ENCODE measurements at places on chromosomes 1 and 21.

DNA sequence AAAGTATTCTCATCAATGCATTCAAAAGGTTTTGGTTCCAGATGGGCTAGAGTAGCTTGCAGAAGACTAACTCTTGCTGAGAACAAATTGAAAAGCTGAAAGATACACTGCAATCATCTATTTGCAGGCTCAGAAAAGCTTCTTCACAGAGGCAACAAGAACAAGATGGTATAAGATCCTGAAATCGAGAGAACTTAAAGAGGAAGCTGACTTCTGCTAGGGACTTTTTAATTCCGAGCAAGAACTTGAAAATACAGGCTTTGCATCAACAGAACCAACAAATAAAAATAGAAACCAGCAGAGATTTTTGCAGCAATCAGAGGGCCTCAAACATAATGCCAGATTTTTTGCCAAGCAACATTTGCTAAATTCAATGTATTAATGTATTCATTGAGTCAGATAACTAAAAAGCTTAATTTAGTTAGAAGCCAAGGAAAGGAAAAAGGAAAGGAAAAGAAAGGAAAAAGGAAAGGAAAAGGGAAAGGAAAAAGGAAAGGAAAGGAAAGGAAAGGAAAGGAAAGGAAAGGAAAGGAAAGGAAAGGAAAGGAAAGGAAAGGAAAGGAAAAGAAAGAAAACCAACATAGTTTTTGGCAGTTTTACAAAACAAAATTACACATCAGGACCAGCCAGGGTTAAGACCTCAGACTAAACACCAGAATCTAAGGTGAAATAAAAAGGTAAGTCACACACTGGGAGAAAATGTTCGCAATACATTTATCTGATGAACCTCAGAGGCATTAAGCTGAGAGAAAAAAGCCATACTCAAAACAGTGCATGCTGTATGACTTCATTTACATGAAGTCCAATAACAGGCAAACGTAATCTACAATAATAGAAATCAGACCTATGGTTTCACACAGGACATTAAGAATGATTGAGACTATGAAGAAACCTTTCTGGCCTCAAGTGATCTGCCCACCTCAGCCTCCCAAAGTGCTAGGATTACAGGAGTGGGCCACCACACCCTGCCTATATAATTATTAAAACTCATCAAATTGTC is 42.6 kb downstream of the FAF1 start:
- ATAC-seq = no peak
- H3K4me1 ChIP-seq = peaks cover 10% of the 10 kb centered on the region
- H3K27ac ChIP-seq = no peak overlapping the region
- no peaks in the 10 kb centered on the region for H3K27me3 ChIP-seq

DNA sequence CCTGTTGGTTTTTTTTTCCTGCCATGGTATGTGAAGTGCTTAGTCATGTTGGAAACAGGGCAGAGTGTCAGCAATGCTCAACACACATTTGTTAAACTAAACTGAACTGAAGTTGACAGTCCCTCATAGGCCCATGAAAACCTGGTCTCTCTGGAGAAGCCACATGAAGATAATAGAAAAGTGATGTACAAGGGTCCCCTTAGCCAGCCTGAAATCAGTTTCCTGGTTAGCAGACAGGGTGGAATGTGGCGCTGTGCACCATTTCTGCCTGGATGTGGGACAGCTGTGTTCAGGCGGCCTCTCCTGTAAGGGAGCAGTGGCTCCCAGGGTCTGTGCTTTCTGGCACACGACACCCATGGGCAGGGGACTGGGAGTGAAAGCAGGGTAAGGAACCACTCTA is 9.9 kb upstream of the CHI3L1 start:
- H3K4me1 ChIP-seq = no peaks in the 10 kb centered on the region
- H3K36me3 ChIP-seq = no peaks in the 10 kb centered on the region
- no peak overlapping the region for H3K27ac ChIP-seq
- H3K4me3 ChIP-seq = no peak overlapping the region
- ATAC-seq = no peak

GRCh38 chr1:22665752-22666151 is 12.7 kb downstream of the C1QB start:
- no peaks in the 10 kb centered on the region for H3K4me1 ChIP-seq
- ATAC-seq = no peak
- H3K27me3 ChIP-seq = peaks cover 36% of the 10 kb centered on the region
- no peak overlapping the region for H3K4me3 ChIP-seq
- no peak overlapping the region for H3K27ac ChIP-seq

GRCh38 chr1:3438661-3439180 is 15.7 kb upstream of the ARHGEF16 start:
- H3K36me3 ChIP-seq = no peaks in the 10 kb centered on the region
- peaks cover 9% of the 10 kb centered on the region for H3K27me3 ChIP-seq
- H3K4me1 ChIP-seq = no peaks in the 10 kb centered on the region
- H3K4me3 ChIP-seq = no peak overlapping the region

GRCh38 chr21:16589006-16589898 is 859.5 kb downstream of the USP25 start:
- H3K27me3 ChIP-seq = no peaks in the 10 kb centered on the region
- H3K4me1 ChIP-seq = no peaks in the 10 kb centered on the region
- no peak overlapping the region for H3K4me3 ChIP-seq
- no peak for ATAC-seq
- no peak overlapping the region for H3K27ac ChIP-seq

- no peak overlapping the region for H3K4me3 ChIP-seq
- no peak overlapping the region for H3K27ac ChIP-seq
- peaks cover 88% of the 10 kb centered on the region for H3K36me3 ChIP-seq
These were observed 6.9 kb upstream of the A3GALT2 start for GRCh38 chr1:33327587-33328325.

GRCh38 chr1:28537457-28538199 is 15.3 kb upstream of the TRNAU1AP start:
- H3K4me3 ChIP-seq = no peak overlapping the region
- H3K27me3 ChIP-seq = no peaks in the 10 kb centered on the region
- no peaks in the 10 kb centered on the region for H3K4me1 ChIP-seq
- H3K27ac ChIP-seq = no peak overlapping the region
- peaks cover 57% of the 10 kb centered on the region for H3K36me3 ChIP-seq

GRCh38 chr1:205920861-205921569 is 22.2 kb downstream of the SLC26A9 start:
- no peak overlapping the region for H3K27ac ChIP-seq
- H3K4me3 ChIP-seq = no peak overlapping the region
- no peaks in the 10 kb centered on the region for H3K4me1 ChIP-seq
- peaks cover 6% of the 10 kb centered on the region for H3K27me3 ChIP-seq

- H3K36me3 ChIP-seq = no peaks in the 10 kb centered on the region
- no peak overlapping the region for H3K27ac ChIP-seq
These were observed 292.2 kb downstream of the SMYD3 start for GRCh38 chr1:246214708-246215509.

DNA sequence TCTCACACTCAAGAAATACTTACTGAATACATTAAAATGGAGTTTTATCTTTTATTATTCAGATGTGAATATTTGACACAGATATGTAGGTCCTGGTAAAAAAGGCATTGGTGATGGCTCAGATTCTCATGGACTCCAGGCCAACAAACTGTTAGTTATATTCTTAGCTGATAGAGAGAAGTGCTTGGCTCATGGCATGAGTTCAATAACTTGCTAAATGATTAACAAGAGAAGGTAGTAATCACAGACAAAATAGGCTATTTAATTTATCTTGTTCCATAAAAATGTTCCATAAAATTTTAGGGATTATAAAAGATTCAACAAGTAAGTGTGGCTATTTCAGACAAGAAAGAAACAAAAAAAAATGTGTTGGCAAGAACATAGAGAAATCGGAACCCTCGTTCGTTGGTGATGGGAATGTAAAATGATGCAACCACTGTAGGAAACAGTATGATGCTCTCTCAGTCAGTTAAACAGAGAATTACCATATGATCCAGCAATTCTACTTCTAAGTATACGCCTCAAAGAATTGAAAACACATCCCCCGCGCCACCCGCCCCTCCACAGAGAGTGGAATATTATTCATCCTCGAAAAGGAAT is 737.8 kb upstream of the ADAMTS5 start:
- H3K36me3 ChIP-seq = no peaks in the 10 kb centered on the region
- no peaks in the 10 kb centered on the region for H3K4me1 ChIP-seq
- no peak for ATAC-seq
- H3K4me3 ChIP-seq = no peak overlapping the region
- H3K27me3 ChIP-seq = no peaks in the 10 kb centered on the region
- H3K27ac ChIP-seq = no peak overlapping the region

DNA sequence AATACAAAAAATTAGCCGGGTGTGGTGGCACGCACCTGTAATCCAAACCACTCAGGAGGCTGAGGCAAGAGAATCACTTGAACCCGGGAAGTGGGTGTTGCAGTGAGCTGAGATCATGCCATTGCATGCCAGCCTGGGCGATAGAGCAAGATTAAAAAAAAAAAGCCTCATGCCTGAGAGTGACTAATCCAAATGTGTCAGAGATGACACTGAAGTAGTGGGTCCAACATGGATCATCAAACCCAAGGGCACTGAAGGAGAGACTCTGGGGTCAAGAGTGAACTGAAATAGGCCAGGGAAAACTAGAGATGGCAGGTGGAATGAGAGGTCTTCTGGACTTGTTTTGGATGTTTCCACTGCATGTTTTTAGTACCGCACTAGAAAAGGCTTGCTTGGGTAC is 10.2 kb upstream of the CACHD1 start:
- no peaks in the 10 kb centered on the region for H3K36me3 ChIP-seq
- H3K4me1 ChIP-seq = no peaks in the 10 kb centered on the region
- H3K4me3 ChIP-seq = no peak overlapping the region
- no peak for ATAC-seq

DNA sequence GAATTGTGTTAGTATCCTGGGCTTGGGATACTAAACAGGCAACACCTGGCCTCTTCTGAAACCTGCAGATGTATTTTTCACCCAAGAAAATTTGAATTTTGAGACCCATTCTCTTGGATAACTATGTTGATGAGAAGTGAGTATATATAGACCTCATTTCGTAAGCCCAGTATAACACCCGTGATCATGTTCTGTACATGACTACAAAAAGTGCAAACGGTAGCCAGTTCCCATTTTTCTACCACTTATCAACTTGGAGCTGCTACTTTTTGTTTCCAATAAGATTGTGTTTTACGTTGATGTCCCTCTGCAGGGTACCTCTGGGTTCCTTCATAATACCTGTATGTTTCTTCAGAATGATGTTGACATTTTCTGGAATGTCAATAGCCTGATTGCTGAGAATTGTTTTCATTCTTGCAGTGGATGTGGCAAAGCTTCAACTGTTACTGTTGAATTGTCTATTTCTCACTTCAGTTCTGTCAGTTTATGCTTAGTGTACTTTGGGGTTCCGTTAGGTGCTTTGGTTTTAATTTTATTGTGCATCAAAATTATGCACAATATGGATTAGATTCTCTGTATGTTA is 48.1 kb downstream of the ZFYVE9 start:
- ATAC-seq = no peak
- no peak overlapping the region for H3K27ac ChIP-seq
- no peaks in the 10 kb centered on the region for H3K4me1 ChIP-seq
- H3K36me3 ChIP-seq = no peaks in the 10 kb centered on the region
